Activated naive CD4-positive, alpha-beta T cell treated with anti-CD3 and anti-CD28 coated beads, Interleukin-2, amount 50 U/mL, for 72 hours (primary cell): ENCODE measurements at places on chromosomes 6 and 20.

DNA sequence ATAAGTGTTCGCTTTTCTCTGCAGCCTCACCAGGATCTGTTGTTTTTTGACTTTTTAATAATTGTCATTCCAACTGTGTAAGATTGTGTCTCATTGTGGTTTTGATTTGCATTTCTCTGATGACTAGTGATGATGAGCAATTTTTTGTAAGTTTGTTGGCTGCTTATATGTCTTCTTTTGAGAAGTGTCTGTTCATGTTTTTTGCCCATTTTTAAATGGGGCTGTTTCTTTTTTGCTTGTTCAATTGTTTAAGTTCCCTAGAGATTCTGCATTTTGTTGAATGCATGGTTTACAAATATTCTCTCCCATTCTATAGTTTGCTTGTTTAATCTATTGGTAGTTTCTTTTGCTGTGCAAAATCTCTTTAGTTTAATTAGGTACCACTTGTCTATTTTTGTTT is 295.9 kb downstream of the PACRG start:
- no peak for DNase-seq

GRCh38 chr6:16512544-16513290 is 248.5 kb downstream of the ATXN1 start:
- DNase-seq = no peak

DNA sequence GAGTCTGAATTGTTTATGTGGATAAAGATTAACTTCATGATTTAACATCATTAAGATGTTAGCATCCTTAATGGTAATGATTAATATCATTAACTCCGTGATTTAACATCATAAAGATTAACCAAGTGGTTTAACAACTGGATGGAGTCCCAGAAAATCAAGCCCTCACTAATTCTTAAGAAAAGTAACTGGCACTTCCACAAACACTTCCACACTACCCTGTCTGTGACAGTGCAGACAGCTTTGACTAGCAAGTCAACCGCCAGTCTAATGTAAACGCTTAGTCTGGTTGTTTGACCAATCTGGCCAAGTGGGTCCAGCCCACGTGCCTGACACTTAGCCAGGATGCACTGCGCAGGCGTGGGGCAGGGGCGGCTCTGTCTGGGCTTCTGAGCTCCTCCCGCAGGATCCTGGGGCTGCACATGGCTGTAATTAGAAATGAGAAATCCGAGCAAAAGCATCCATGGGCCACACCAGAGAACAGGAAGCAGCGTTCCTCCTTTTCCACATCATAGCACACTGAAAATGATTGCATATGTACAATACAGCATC is 424.2 kb downstream of the FOXA2 start:
- DNase-seq = no peak

DNA sequence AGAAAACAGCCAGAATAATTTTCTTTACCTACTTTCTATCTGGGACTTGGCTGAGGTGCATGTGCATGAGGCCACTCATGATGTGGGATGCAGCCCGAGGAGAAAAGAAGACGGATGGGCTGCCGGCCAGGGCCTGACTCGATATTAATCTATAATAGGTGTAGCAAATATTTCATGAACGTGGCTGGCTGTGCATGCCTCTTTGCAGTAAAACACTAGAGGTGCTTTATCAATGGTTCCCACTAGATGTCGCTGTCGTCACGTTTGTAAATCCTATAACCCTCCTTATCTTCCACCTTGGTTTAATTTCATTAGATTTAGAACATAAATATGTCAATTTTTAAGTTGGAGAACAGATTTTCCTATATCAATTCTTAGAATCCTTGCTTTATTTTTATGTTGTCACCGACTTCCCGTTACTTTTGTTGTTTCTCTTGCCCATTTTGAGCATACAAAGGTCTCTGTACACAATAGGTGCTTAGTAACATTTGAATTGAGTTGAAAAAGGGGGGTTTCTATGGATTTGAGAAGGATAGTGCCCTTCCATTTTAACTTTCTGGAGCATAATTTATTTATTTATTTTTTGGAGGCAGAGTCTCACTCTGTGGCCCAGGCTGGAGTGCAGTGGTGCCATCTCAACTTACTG is 19.6 kb upstream of the FERMT1 start:
- no peak for DNase-seq

- no peak for DNase-seq
Measured at GRCh38 chr20:45154183-45154582, 20.5 kb upstream of the PI3 start.

GRCh38 chr6:140572129-140572528 is 1197.7 kb upstream of the CITED2 start:
- DNase-seq = no peak

- no peak for DNase-seq
Measured at GRCh38 chr6:145315982-145316600, 419.2 kb downstream of the EPM2A start.
